Stimulated activated CD4-positive, alpha-beta T cell treated with anti-CD3 and anti-CD28 coated beads, Interleukin-15, amount 100 ng/mL, for 48 hours (primary cell): ENCODE measurements at places on chromosomes 1 and 21.
A peak's percentile ranks its signal among the peaks of the same experiment; 100 is the strongest.

- DNase-seq, result no peak
Measured at GRCh38 chr1:156060937-156061636, at the start of gene RAB25. Gene RAB25, plus strand, starts transcription at chr1:156061160. Its CDS starts 241 bp downstream, at chr1:156061401.

DNA sequence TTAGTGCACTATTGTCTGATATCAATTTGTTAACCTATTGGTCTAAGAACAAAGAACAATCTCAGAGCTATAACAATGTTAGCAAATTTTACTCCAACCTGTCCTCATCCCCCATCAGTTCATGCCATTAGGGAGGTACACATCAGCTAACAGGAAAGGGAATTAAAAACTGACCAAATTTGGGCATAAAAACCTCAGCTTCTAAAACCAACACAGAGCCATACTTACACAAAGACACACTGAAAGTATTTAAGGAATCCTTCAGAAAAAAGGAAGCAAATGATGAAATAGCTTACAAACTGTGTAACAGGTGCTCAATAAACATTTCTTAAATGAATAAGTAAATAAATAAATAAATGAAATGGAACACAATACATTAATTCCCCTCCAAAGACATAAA is 89.2 kb downstream of the TTLL7 start:
- DNase-seq, result no peak

- no peak for DNase-seq
Measured at GRCh38 chr21:40166291-40166843, 299.1 kb downstream of the PCP4 start.

- peak; percentile 70 for DNase-seq
Measured at GRCh38 chr1:153805042-153805745, 30.0 kb downstream of the SLC27A3 start.

DNA sequence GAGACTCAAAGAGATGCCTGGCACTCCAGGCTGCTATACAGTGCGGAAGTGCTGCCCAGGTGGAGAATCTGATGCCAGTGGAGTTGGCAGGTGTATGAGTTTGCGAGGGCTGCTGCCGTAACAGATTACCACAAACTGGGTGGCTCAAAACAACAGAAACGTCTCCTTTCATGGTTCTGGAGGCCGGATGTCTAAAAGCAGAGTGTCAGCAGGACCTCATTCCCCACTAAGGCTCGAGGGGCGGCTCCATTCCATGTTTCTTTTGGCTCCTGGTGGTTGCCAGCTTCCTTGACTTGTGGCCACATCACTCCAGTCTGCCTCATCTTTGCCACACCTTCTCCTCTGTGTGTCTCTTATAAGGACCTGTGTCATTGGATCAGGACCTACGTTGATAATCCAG is 10.0 kb downstream of the RCSD1 start:
- no peak for DNase-seq
